A673 (cell line): ENCODE measurements at places on chromosomes 1 and 21. TPM values are rescaled to one million over a fixed set of nuclear protein-coding genes. Genes with fewer than 3 reads are reported as not detected.

- no peak overlapping the region for H3K27ac ChIP-seq
- no peak overlapping the region for H3K4me3 ChIP-seq
- H3K4me1 ChIP-seq: no peaks in the 10 kb centered on the region
These were observed 3.9 kb upstream of the IL10 start for GRCh38 chr1:206776229-206776628.

The CFHR5 gene
- not detected in 2 replicates for total RNA-seq

- no peak overlapping the region for H3K27ac ChIP-seq
- no peaks in the 10 kb centered on the region for H3K4me1 ChIP-seq
These were observed 49.9 kb upstream of the TNFSF18 start for GRCh38 chr1:173100476-173101107.

- H3K4me1 ChIP-seq: no peaks in the 10 kb centered on the region
- H3K4me3 ChIP-seq: no peak overlapping the region
- H3K27me3 ChIP-seq: no peaks in the 10 kb centered on the region
- no peak overlapping the region for H3K27ac ChIP-seq
- H3K36me3 ChIP-seq: no peaks in the 10 kb centered on the region
These were observed 36.4 kb downstream of the ZNF496 start for GRCh38 chr1:247295274-247295684.

- no peak for DNase-seq
- no peak overlapping the region for H3K4me3 ChIP-seq
- H3K27ac ChIP-seq: no peak overlapping the region
- H3K4me1 ChIP-seq: peaks cover 23% of the 10 kb centered on the region
- H3K36me3 ChIP-seq: peaks cover 6% of the 10 kb centered on the region
These were observed 6.1 kb upstream of the PTGER3 start for GRCh38 chr1:71053758-71054157.

- DNase-seq: no peak
- no peak overlapping the region for H3K4me3 ChIP-seq
- no peak overlapping the region for H3K27ac ChIP-seq
- peaks cover 14% of the 10 kb centered on the region for H3K36me3 ChIP-seq
- H3K4me1 ChIP-seq: no peaks in the 10 kb centered on the region
- no peaks in the 10 kb centered on the region for H3K27me3 ChIP-seq
These were observed 15.1 kb upstream of the RBM8A start for GRCh38 chr1:145942405-145942804.

The PRKCZ gene
- total RNA-seq: 1.9 and 3.2 TPM in 2 replicates

- no peaks in the 10 kb centered on the region for H3K27me3 ChIP-seq
- peaks cover 24% of the 10 kb centered on the region for H3K4me1 ChIP-seq
- DNase-seq: peak; percentile 22
- H3K4me3 ChIP-seq: no peak overlapping the region
- no peak overlapping the region for H3K27ac ChIP-seq
These were observed 27.3 kb downstream of the EIF4G3 start for GRCh38 chr1:21149430-21149854.

GRCh38 chr21:32611471-32611997 lies 643 bp downstream of the CFAP298 start:
- no peaks in the 10 kb centered on the region for H3K27me3 ChIP-seq
- peaks cover 25% of the 10 kb centered on the region for H3K36me3 ChIP-seq
- peaks cover 6% of the 10 kb centered on the region for H3K4me1 ChIP-seq
- peak overlapping the region; percentile 94 for H3K4me3 ChIP-seq
- H3K27ac ChIP-seq: peak overlapping the region; percentile 90
- peak; percentile 10 for DNase-seq

DNA sequence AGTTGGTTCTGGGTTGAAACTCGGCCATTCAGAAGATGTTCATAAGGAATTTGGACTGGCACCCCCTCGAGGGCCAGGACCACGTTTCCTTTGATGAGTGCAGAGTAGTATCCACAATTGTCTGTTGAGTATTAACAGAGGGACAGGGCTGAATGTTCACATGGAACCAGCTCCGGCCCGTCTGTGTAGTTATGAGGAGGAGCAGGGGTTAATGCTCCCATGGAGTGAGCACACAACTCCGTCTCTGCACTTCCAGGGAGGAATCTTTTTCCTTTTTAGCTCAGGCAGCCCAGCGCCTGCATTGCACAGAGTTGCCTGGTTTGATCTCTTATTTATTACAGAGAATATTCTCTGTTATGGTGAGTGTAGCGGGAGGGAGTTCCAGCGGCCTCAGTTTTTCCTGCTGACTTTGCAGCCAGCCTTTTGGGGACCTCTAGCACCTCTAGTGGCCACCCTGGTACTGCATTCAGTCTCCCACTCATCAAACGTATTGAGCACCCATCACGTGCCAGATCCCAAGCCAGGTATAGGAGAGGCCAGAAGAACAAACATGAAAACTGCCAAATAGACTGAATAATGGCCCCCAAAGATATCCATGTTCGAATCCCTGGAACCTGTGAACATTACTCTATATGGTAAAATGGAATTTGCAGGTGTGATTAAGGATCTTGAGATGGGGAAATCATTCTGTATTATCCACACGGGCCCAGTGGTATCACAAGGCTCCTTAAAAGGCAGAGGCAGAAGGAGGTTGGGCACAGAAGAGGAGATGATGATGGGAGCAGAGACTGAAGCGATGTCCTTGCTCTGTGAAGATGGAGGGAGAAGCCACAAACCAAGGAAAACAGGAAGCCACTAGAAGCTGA lies 167.7 kb upstream of the CSF3R start:
- peak; percentile 65 for DNase-seq
- H3K4me1 ChIP-seq: no peaks in the 10 kb centered on the region
- H3K36me3 ChIP-seq: no peaks in the 10 kb centered on the region

GRCh38 chr1:2055911-2056575 lies 5.8 kb downstream of the PRKCZ start:
- no peak for DNase-seq
- H3K4me3 ChIP-seq: no peak overlapping the region
- H3K27me3 ChIP-seq: peaks cover 16% of the 10 kb centered on the region

DNA sequence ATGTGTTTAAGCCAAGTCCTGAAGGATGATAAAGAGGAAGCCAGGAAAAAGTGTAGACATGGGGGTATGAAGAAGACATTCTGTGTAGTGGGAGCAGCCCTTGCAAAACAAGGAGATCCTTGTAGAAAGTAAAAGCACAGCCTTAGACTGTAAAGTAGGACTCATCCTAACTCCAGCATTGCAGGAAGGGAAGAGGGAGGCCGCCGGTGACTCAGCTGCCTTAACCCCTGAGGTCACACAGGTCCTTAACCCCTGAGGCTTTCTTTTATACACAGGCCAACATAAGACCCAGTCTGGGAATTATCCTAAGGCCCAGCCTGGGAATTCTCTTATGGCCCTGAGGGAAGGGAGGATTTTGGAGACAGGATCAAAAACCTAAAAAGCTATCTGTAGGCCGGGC lies 18.0 kb downstream of the PGM1 start:
- no peaks in the 10 kb centered on the region for H3K4me1 ChIP-seq
- DNase-seq: no peak
- H3K36me3 ChIP-seq: no peaks in the 10 kb centered on the region
- no peaks in the 10 kb centered on the region for H3K27me3 ChIP-seq
- no peak overlapping the region for H3K27ac ChIP-seq

- H3K27ac ChIP-seq: no peak overlapping the region
- DNase-seq: no peak
- no peaks in the 10 kb centered on the region for H3K36me3 ChIP-seq
- no peak overlapping the region for H3K4me3 ChIP-seq
- no peaks in the 10 kb centered on the region for H3K27me3 ChIP-seq
These were observed 7.3 kb upstream of the LGR6 start for GRCh38 chr1:202186327-202186726.
